KG1 (cell line): ENCODE measurements at places on chromosomes 12 and 14.
A peak's percentile ranks its signal among the peaks of the same experiment; 100 is the strongest.

DNA sequence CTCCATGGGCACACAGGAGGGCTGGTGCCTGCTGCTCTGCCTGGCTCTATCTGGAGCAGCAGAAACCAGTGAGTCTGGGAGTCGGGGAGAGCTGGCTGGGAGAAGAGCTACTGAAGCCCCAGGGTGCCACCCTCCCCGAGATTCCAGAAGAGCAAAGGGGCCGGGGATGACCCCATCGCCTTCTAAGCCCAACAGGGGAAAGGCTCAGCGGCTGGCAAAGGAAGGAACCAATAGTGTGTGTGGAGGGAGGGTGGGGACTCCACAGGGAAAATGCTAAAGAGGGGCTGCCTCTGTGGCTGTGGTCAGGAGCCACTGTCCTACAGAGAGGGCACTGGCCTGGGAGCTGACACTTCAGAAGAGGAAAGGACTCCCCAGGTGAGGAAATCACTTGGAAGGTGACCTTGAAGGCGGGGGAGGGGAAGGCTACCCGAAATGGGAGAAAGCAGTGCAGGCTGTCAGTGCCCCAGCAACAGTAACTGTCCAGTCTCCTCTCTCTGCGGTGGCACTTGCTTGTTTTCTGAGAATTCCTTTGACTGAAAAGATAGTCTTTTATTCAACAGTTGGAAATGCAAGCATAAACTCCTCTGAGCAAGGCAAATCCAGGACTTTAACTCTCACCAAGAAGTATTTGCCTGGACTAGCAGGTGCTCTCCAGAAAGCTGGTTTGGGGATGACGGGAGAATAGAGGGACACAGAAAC lies 552 bp downstream of the TAPBPL start:
- no peak for DNase-seq

DNA sequence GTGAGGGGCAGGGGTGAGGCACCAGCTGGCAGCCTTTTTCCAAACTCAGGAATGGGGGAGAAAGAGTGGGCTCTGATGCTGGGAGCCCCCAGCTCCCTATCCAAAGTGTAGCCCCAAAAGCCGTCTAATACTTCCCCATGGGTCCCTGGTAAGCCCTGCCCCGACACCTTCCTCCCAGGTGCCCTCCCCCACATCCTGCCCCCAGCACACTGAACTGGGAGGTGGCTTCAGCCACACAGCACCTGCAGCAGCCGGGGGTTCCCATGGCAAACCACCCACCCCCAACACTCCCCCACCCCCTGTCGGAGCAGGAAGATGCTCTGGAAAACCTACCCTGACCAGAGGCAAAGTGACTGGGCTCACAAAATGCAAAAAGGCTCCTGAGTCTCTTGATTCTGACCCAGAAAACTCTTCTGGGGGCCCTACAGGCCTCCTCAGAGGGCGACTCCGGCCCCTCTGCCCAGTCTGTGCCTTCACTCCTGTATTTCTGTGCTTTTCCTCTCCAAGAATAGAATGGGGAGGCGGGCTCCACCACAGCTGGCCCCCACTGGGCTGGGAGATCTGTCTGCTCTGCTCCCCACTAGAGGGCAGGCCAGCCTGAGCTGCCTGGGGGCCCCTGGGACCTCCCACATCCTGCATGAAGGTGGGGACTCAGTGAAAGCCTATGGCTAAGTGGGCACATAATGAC lies 81.6 kb downstream of the ITPK1 start:
- DNase-seq, result no peak

DNA sequence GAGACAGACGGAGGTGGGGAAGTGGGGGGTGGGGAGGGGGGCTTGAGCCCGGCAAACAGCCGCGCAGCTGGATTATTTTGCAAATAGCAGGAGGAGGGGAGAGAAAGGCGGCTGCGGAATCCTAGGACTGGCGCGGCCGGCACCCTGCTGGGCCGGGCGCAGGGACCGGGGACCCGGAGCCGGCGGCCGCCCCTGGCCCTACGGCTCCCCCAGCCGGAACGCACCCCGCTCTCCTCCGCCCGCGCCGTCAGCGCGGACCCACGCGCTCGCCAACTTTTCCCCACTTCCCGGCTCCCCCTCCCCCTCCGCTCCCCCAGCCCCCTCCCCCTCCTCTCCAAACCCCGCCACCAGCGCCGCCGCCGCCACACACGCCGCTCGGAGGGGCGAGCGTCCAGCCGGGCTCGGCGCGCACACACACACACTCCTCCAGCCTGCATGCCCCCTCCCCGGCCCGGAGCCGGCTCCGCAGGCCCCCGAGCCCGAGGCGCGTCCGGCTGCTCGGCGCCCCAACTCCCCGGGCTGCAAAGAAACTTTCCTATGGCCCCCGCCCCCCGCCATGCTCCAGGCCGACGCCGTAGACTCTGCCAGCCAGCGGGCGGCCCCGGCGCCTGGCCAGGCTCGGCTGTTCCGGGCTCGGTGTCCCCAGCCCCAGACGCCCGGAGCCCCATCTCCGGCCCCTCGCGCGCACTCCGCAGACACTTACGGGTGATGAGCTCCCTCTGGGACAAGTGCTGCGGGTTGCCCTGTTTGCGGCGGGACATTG lies 1.4 kb downstream of the BCL11B start:
- no peak for DNase-seq

DNA sequence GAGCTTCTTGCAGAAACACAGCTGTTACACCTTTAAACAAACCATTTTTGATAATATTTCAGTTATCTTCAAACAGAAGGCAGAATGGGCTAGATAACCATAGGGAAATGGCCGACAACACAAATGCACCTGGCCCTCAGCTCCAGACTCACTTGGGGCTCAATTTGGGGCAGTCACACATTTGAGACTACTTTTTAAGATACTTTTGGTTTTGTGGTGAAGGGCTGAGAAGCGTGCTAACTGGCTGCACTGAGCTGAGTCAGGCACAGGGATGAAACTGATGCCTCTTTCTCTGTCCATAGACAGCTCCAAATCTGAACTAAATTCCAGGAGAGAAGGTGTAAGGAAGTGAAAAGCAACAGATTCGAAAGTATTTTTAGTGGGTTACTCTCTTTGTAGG lies 18.5 kb upstream of the GRIP1 start:
- DNase-seq, result no peak

DNA sequence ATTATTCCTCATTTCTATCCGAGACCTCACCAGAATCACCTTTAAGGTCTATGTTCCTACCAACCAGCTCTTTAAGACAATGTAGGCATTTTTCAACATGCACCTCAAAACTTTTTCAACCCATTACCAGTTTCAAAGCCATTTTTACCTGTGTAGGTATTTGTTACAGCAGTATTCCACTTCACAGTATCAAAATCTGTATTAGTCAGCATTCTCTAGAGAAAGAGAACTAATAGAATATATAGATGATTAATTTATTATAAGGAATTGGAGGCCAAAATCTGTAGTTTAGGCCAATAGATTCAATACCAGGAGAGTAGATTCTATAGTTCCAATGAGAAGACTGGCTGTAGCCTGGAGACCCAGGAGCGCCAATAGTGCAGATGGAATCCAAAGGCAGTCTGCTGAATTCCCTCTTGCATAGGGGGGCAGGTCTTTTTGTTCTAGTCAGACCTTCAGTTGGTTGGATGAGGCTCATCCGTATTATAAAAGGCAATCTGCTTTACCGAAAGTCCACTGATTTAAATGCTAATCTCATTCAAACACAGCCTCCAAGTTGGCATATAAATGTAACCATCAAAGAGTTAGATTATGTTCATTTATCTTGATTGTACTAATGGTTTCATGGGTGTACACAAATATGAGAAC lies 151.6 kb upstream of the SYT1 start:
- DNase-seq, result no peak

- DNase-seq, result no peak
These were observed 210.1 kb upstream of the PLXNC1 start for GRCh38 chr12:93938317-93938716.

GRCh38 chr14:102694530-102695166 lies 82.6 kb upstream of the TRAF3 start:
- peak; percentile 41 for DNase-seq

DNA sequence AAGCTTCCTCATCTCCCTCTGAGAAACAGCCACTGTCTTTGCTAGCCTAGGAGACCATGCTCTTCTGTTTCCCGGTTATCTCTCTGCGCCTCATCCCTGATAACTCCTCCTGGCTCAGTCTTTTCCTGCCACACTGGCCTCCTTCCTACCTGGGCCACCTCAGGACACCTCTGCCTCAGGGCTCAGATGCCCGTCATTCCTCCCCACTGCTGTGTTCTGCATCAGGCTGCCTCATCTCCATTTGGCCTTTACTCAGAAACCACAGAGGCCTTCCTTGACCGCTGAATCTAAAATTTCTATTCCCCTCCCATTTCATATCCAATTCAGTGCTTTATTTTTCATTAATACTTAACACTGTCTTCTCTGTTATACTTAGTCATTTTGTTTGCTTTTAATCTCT lies 311.0 kb upstream of the RGS6 start:
- DNase-seq, result no peak

DNA sequence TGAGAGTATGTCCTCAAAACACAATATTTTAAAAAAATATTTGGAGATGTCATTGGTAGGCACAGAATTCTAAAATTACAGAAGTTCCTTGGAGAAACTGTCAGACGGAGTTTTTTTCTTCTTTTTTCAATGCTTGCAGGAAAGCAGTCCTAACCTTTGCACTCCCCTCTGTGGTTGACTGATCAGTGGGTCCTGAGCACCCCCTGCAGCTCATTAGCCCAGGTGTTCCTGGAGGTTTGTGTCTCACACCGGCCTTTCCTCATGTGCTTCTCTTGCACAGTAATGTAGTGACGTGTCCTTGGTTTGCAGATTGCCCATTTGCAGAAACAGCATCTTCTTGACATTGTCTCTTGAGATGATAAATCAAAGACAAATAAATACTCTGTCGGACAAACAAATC lies 513.0 kb downstream of the TMEM121 start:
- DNase-seq, result no peak

DNA sequence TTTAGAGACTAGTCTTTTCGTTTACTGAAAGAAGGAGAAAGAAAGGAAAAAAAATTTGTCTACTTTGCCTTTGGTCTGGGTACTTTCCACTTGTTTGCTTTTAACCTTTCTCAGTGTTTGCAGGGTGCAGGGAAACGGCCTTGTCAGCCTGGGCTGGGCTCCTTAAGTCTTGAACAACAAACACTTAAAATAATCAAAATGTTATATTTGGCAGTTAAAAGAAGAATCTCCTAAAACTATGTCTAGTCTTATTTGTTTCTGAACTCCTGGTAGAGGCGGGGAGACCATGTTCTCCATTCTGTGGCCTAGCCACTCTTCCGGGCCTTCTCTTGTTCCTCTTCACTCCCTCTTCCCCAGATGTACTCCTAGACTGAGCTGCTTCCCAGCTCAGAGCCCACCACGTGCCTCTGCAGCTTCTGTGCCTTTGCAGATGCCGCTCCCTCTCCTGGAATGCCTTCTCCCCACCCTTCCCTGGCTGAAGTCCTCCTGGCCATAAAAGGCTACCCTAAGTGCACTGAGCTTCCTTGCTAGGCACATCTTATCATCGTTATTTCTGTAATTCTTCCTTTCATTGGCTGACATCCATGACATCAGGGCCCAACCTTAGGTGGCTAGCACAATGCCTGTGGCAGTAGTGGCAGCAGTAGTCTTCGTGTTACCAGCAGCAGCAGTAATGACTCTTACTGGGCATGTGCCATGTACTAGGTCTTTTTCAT lies 432.9 kb downstream of the ZFP36L1 start:
- DNase-seq, result no peak

DNA sequence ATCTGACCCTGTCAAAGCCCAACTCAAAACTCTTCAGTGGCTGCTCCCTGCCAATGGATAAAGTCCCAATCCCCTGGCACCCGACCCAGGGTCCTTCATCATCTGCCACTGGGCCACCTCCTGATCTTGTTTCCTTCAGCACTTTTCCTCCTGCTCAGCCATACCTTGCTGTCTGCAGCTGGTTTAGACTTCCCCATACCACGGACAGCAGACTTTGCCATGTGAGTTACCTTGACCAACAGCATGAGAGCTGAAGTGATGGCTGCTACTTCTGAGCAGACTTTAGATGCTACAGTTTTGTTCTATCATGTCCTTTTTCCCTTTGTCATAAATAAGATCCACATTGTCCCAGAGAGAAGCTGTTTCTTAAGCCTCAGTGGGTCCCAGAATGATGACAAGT lies 33.3 kb upstream of the STON2 start:
- no peak for DNase-seq

- DNase-seq, result no peak
These were observed 18.7 kb downstream of the TSHR start for GRCh38 chr14:80973931-80974641.

DNA sequence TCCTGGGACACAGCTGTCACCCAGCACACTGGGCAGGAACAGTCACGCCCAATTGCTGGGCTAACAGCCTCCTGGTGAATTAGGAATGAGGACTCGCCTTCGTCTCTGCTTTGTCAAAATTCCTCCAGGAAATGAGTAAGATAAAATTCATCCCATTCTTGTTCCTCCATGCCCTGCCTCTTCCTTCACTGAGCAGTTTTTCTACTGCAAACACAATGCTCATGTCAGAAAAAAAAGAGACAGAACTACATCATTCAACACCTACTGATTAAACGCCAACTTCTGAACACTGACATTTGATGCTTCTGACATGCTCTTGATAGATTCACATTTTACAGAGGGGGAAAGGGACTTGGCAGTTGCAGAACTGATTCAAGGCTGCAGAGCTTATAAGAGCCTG lies 37.5 kb upstream of the DTX1 start:
- DNase-seq, result no peak

GRCh38 chr12:2268471-2269286 lies 215.9 kb downstream of the CACNA1C start:
- DNase-seq, result no peak

GRCh38 chr12:114668151-114668885 lies 15.7 kb downstream of the TBX3 start:
- no peak for DNase-seq

DNA sequence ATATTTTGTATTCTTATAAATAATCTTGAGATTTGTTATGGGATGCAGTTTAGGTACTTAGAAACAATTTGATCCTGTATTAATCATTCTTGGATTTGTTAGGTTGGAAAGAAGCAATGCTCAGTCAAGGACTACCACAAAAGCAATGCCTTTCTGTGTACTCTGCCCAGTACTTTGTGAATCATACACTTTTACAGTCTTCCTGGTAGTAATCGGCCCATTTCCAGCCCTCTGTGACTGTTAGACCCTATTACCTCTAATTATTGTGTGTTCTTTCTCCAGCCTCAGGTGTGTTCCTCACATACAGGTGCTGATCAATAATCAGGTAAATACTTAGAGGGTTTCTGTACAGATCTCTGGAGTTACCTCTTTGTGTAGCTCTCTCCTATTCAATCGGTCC lies 609.0 kb downstream of the KCNH5 start:
- no peak for DNase-seq

DNA sequence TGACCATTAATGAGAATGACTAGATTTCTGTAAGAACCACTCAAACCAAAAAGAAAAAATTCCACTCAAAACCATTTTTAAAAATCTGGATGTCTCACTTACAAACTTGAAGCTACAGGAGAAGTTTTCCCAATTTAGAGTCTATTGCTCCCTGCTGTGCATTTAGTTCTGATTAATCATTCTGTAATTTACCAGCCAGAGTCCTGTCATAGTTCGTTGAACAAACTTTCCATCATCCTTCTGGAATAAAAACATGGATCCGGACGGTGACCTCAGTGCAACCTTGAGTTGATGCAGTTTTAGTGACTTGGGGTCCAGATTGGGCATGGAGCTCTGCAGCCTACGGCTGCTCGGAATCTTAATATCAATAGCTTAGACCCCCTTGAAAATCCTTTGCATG lies 73.4 kb downstream of the PRMT8 start:
- DNase-seq, result no peak
